T-helper 17 cell (primary cell): ENCODE measurements at places on chromosomes 3 and 15.

DNA sequence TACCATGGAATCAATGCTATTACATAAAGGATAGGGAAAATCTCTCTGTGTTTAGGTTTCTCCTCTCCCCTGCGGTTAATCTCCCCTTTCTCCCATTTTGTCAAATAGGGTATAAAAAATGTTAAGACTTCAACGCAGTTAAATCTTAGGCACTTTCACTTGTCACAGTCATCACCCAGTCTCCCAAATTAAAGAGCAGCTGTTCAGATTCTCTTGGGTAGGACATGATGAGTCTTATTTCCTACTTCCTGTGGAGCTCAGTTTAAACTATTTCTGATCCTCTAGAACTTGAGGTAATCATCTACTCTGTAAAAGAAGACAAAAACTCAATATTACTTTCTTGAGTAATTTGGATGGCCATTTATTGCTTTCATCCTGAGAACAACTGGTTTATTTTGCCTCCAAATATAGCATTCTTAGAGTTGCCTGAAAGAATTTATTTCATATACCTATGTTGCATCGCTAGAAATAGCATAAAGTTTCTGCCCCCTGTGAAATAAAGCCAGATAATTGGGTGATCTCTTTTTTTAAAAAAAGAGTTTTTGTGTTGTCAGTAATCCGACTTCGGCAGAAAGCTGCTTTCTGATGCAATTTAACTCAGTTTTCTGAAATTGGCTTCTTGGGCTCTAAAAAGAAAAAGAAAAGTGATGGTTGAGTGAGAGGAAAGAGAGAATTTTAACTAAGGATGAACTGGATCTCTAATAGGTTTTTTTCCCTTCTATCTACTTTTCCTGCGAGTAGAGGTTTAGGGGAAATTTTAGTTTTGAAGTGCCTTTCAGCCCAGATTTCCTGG, 20.7 kb downstream of the RAP2B start:
- DNase-seq = no peak
- no peak overlapping the region for H3K4me3 ChIP-seq
- no peaks in the 10 kb centered on the region for H3K27me3 ChIP-seq
- peak overlapping the region; percentile 32 for H3K27ac ChIP-seq
- peaks cover 10% of the 10 kb centered on the region for H3K4me1 ChIP-seq

GRCh38 chr3:137121704-137122314, 164.0 kb downstream of the IL20RB start:
- no peak overlapping the region for H3K27ac ChIP-seq
- H3K36me3 ChIP-seq = no peaks in the 10 kb centered on the region
- H3K4me3 ChIP-seq = no peak overlapping the region
- peaks cover 74% of the 10 kb centered on the region for H3K27me3 ChIP-seq

DNA sequence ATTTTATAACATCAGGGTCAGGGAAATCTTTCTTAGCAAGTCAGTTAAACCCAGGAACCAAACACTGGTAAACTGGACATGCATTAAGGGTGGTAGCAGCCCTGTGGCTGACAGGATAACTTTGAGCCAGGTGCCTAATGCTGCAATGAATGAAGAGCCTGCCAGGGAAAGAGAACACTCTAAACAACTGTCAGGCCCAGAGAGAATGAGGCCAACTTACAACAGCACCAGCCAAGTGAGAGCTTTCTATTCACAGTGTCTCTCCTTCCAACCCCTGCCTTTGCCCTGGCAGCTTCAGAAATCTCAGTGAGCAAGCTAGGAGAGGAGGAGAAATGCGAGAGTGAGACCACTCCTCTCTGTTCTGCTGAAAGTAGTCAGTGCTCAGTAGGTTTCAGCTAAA, 50.4 kb upstream of the ATP2C1 start:
- no peaks in the 10 kb centered on the region for H3K36me3 ChIP-seq
- no peak for DNase-seq

DNA sequence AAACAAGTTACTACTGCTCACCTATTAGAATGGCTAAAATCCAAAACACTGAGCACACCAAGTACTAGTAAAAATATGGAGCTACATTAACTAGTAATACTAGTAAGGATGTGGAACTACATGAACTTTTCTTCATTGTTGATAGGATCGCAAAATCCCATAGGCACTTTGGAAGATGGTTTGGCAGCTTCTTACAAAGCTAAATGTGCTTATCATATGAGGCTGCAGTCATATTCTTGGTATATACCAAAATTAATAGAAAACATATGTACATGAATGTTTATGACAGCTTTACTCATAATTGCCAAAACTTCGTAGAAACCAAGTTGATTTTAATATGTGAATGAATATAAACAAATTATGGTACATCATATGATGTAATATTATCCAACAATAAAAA, 366.8 kb upstream of the KCNMB2 start:
- DNase-seq = no peak
- no peaks in the 10 kb centered on the region for H3K4me1 ChIP-seq
- no peaks in the 10 kb centered on the region for H3K36me3 ChIP-seq
- no peak overlapping the region for H3K4me3 ChIP-seq

DNA sequence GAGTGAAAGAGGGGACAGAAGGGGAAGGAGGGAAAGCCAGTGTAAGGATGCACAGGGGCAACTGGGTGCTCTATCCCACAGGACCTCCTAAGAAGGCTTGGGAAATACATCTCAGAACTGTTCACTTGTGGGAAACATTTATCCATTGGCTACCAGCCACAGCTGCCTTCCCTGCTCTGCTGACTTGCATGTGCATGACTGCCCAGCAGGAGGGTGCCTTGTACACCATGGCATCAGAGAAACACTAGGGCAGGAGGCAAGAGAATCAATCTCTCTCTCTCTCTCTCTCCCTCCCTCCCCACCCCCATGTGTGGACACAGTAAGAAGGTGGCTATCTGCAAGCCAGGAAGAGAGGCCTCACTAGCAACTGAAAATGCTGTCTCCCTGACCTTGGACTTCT, 62.9 kb upstream of the ZBTB38 start:
- no peak overlapping the region for H3K4me3 ChIP-seq
- no peaks in the 10 kb centered on the region for H3K27me3 ChIP-seq
- H3K36me3 ChIP-seq = no peaks in the 10 kb centered on the region
- peaks cover 32% of the 10 kb centered on the region for H3K4me1 ChIP-seq
- no peak overlapping the region for H3K27ac ChIP-seq

GRCh38 chr3:46187876-46188275, 20.2 kb downstream of the CCR1 start:
- H3K4me1 ChIP-seq = peaks cover 4% of the 10 kb centered on the region
- H3K27ac ChIP-seq = no peak overlapping the region
- no peak for DNase-seq
- peaks cover 14% of the 10 kb centered on the region for H3K27me3 ChIP-seq
- H3K4me3 ChIP-seq = no peak overlapping the region

GRCh38 chr3:46890132-46890531, 12.6 kb downstream of the PTH1R start:
- H3K4me1 ChIP-seq = peaks cover 5% of the 10 kb centered on the region
- H3K4me3 ChIP-seq = no peak overlapping the region
- peaks cover 49% of the 10 kb centered on the region for H3K27me3 ChIP-seq
- H3K27ac ChIP-seq = no peak overlapping the region

GRCh38 chr3:153960458-153961074, 160.6 kb upstream of the ARHGEF26 start:
- no peaks in the 10 kb centered on the region for H3K4me1 ChIP-seq
- no peak overlapping the region for H3K4me3 ChIP-seq
- H3K27ac ChIP-seq = no peak overlapping the region
- H3K27me3 ChIP-seq = peaks cover 27% of the 10 kb centered on the region
- no peak for DNase-seq

DNA sequence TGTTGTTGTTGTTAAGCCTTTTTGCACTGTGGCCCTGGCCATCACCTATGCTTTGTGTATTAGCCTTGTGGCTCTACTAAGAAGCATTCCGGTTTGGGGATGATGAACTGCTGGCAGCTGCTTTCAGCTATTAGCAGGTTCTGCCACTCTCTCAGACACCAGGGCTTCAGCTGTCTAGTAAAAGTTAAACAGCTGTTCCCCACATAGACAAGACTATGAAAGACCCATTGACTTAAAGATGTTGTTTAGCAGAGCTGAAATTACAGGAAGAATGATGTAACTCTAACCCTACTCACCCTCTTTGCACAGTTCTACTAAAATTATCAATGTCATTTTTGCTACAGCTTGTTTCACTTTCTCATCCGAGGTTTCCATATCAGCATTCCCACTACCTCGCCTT, 131.2 kb upstream of the CGNL1 start:
- no peak overlapping the region for H3K4me3 ChIP-seq
- H3K27ac ChIP-seq = no peak overlapping the region
- H3K36me3 ChIP-seq = peaks cover 6% of the 10 kb centered on the region
- H3K4me1 ChIP-seq = peaks cover 3% of the 10 kb centered on the region

DNA sequence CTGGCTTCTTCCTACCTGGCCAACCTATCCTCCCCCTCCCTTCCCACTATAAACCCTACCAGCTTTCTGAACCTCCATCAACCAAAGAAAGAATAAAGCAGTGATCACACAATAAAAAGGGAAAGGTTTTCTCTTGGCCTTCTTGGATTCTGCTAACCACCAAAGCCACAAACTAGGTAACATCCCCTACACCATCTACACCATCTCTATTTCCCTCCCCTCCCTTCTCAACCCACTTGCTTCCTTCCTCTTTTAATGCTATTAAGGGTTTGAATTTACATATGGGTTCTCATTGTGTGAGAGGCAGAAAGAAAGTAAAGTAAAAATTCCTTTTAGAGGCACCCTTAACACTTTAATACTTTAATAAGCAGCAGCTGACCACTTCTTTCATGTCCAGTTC, 25.8 kb upstream of the RSL24D1 start:
- DNase-seq = no peak
- H3K4me1 ChIP-seq = peaks cover 44% of the 10 kb centered on the region
- H3K4me3 ChIP-seq = peak overlapping the region; percentile 83
- peaks cover 3% of the 10 kb centered on the region for H3K36me3 ChIP-seq
- no peaks in the 10 kb centered on the region for H3K27me3 ChIP-seq

DNA sequence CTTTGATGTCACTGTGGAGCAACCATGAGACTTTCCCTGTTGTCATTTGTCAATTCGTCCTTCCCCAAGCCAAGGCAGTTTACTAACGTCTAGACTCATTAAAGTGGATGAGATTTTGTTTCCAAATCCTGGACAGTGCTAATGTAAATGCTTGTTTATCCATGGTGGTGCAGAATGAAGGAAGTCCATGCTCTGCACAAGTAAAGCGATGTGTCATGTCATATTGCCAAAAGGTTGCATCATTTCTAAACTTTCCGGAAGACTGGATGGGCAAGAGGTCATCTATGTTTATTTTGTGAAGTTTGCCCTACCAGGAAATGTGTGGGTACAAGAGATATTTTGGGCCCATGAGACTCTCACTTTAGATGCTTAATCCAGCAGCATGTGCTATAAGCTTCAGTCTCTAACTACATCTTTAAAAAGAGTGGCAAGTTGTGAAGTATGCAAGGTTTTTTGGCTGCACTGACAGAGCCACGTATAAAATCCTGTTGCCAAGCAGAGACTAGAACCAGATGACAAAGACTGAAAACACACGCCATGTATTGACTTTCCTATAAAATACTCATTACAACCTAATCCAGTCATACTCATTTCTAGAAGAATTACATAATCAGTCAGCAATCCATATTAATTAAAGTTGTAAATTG, 72.1 kb upstream of the FNDC3B start:
- H3K4me3 ChIP-seq = no peak overlapping the region
- no peaks in the 10 kb centered on the region for H3K36me3 ChIP-seq
- no peak for DNase-seq
- no peak overlapping the region for H3K27ac ChIP-seq

DNA sequence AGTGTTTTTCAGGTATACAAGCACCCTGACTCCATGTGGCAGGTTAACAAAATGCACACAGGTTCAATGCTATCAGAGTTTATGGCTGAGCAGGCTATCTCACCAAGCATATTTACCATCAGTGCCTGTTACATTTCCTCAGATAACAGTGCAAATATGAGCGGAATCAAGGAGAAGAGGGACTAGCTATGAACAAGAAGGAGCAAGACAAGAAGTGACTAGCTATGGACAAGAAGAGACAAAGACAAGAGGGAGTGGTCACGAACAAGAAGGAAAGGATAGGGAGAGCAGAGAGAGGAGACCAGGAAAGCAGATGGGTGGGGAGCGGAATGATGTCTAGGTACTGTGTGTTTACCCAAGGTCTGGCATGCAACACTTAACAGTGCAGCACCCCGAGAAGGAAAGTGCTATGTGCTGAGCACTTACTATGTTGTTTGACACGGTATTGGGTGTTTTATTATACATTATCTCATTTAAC, 8.6 kb downstream of the ILDR1 start:
- H3K4me3 ChIP-seq = no peak overlapping the region
- no peak overlapping the region for H3K27ac ChIP-seq
- H3K4me1 ChIP-seq = peaks cover 3% of the 10 kb centered on the region
- DNase-seq = no peak
- H3K27me3 ChIP-seq = peaks cover 22% of the 10 kb centered on the region

- no peak overlapping the region for H3K4me3 ChIP-seq
- DNase-seq = no peak
- H3K4me1 ChIP-seq = peaks cover 5% of the 10 kb centered on the region
- H3K36me3 ChIP-seq = peaks cover 12% of the 10 kb centered on the region
- no peaks in the 10 kb centered on the region for H3K27me3 ChIP-seq
Measured at GRCh38 chr3:196063456-196063855, 18.4 kb downstream of the TFRC start.

- no peaks in the 10 kb centered on the region for H3K4me1 ChIP-seq
- no peak overlapping the region for H3K4me3 ChIP-seq
- no peak overlapping the region for H3K27ac ChIP-seq
- H3K36me3 ChIP-seq = no peaks in the 10 kb centered on the region
- DNase-seq = no peak
Measured at GRCh38 chr3:80234706-80235105, 466.9 kb upstream of the ROBO1 start.

DNA sequence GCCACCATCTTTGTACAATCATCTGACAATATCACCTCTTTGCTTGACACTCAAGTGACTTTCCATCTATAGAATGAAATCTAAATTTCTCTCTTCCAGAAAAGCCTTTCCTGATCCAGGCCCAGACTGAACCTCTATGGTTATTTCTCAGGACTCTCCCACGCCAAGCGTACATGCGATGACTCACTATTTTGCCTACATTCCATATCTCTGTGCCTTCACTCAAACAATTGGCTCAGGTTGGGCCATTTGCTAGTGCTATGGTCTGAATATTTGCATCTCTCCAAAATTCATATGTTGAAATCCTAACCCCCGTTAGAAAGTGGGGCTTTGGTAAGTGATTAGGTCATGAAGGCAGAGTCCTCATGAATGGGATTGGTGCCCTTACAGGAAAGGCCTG, 43.9 kb downstream of the ST3GAL6 start:
- H3K27me3 ChIP-seq = peaks cover 6% of the 10 kb centered on the region
- no peak for DNase-seq
- H3K4me1 ChIP-seq = peaks cover 2% of the 10 kb centered on the region
- peaks cover 7% of the 10 kb centered on the region for H3K36me3 ChIP-seq

DNA sequence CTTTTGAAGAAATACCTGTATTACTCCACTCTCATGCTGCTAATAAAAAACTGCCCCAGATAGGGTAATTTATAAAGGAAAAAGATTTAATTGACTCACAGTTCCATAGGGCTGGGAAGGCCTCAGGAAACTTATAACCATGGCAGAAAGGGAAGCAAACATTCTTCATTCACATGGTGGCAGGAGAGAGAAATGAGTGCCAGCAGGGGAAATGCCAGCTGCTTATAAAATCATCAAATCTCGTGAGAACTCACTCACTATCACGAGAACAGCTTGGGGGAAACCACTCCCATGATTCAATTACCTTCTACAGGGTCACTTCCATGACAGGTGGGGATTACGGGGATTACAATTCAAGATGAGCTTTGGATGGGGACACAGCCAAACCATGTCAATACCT, 18.7 kb downstream of the MFSD1 start:
- no peaks in the 10 kb centered on the region for H3K27me3 ChIP-seq
- peaks cover 2% of the 10 kb centered on the region for H3K4me1 ChIP-seq
- peaks cover 14% of the 10 kb centered on the region for H3K36me3 ChIP-seq
- no peak overlapping the region for H3K4me3 ChIP-seq
- no peak for DNase-seq
- no peak overlapping the region for H3K27ac ChIP-seq
